ENCODE measurements at places on chromosomes 3 and 15.

DNA sequence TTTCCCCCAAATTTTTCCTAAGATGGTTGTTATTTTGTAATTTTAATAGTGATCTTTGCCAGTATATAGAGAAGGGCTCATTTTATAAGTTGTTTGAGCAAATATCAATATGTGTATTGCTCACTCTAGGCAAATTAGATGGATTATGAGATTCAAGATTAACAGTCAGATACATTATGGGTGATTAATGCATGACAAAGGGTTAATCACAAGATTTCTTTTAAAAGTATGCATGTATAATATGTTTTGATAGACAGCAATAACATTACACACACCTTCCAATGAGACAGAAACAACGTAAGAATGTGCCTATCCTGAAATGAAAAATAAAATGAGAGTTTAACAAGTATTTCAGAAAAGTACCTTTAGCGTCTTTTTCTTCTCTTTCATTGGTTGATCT lies 547.6 kb upstream of the AGTR1 start:
- DNase-seq, result no peak

- DNase-seq, result no peak
Observed at GRCh38 chr3:189375532-189375931, 203.8 kb downstream of the TPRG1 start.

DNA sequence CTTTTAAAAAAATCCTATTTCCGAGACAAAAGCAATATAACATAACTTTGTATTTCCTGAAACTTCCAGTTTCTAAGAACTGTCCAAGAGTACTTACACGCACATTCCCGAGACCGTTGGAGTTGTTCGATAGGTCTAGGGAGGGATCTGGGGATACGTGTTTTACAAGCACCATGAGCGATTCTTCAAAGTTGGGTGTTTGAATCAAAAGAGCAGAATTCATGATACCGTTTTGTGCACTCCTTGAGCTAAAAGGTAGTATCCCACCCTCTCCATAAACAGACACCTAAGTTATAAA lies 700 bp upstream of the EDEM1 start:
- DNase-seq, result peak; percentile 53

DNA sequence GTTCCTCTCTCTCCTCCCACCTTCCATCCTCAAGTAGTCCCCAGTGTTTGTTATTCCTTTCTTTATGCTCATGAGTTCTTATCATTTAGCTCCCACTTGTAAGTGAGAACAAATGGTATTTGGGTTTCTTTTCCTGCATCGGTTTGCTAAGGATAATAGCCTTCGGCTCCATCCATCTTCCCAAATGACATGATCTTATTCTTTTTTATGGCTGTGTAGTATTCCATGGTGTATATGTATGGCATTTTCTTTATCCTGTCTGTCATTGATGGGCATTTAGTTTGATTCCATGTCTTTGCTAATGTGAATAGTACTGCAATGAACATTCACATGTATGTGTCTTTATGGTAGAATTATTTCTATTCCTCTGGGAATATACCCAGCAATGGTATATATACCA lies 62.4 kb upstream of the CFAP161 start:
- no peak for DNase-seq

DNA sequence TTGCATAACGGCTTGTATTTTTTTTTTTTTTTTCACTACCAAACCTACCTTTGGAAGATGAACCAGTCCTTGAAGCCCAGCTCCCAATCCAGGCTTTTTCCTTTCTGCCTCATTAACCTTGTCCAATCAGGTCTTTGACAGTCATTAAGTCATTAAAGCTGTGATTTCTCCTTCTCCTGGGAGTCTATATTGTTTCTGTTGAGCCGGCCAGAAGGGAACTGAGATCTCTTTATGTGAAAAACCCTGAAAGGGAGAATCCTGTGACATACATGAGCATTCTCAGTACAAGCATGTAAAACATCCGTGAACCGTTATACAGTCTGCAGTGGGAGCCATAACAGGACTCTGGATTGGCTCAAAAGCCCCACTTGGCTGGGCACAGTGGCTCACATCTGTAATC lies 40.0 kb downstream of the ZNF589 start:
- no peak for DNase-seq

All from hematopoietic multipotent progenitor cell treated with erythropoietin and hydrocortisone succinate and interleukin-3 and kit ligand, for 4 days (in vitro differentiated cells).